Naive thymus-derived CD4-positive, alpha-beta T cell (primary cell): ENCODE measurements at places on chromosomes 13 and 19.
A peak's percentile ranks its signal among the peaks of the same experiment; 100 is the strongest.

DNA sequence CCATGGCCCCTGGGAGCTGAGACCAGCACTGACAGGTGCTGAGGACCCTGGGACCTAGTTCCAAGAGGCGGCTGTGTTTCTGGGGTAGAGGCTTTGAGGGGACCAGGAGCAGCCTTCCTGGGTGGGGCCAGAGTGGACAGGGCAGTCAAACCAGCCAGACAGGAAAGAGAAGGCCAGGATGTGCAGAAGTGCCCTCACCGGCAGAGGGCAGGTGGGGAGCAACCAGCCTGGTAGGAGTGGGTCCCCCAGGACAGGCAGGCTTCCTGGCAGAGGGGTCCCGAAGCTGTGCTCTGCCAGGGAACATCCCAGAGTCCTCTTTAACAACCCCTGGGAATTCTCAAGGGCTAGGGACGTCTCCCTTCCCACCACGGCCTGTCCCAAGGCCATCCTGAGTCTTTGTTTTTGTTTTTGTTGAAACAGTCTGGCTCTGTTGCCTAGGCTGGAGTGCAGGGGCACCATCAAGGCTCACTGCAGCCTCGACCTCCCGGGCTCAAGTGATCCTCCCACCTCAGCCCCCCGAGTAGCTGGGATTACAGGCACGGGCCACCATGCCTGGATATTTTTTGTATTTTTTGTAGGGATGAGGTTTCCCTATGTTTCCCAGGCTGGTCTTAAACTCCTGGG lies 3.0 kb upstream of the HIPK4 start:
- DNase-seq: no peak

DNA sequence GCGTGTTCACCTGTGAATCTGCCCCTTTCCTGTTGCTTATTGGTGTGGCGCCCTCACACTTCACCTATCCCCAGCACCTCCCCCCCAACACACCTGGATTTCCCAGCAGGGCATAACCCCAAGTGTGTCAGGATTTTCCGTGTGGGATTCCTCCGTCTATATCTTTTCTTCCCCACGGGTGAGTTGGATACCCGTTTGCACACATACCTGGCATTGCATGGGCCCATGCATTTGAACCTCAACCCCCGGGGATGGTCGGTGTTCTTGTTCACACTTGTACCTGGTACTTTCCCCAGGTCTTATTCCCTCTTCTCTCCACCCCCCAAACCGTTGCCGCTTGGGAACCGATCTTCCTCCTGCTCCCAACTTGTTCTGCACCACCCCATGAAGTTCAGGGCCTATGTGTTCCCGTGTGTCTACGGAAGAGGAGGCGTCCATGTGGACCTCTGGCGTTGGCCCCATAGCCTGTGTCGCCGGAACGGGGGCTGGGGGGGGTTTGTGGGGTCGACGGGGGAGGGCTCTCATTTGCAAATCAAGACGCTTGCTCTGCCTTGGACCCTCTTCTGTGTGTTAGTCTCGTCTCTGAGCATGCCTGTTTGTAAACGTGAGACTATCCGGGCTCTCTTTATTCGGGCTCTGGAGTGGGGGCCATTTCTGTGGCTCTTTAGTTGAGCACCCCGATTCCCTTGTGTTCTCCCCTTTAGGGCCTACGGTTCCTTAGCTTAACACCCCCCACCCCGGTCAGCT lies 1.7 kb downstream of the PRR12 start:
- no peak for DNase-seq

DNA sequence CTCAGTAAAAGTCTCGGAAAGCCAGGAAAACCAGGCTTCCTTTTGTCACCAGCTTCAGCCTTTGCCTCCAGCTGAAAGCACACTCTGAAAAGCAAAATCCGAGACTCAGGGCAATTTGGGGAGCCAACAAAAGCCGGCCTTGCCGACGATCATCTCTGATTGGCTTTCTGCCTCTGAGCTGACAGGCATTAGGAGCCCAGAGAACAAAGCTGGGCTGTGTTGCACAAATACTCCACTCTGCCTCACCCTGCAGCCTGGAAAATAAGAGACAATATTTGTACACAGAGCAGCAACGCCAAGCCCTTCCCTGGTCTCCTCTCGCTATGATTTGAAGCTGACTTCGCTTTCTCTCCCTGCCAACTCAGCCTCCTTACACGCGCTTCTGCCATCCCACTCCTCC lies 46.9 kb downstream of the CACNA1A start:
- DNase-seq: no peak

GRCh38 chr19:40578442-40578908 lies 1.8 kb downstream of the SHKBP1 start:
- peak; percentile 24 for DNase-seq

DNA sequence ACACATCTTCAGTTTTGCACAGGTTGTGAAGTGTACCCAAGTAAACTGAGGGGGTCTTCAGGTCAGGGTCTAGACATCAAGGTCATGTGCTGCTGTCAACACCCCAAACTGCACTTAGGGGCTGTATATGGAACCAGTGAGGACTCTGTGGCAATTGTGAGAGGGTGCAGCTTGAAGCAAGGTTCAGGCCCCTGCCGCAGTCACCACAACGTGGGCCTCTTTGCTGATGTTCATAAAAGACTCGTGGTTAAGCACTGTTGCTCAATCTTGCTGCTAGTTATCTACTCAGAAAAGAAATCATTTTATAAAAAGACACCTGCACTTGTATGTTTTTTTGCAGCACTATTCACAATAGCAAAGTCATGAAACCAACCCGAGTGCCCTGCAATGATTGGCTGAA lies 907.4 kb downstream of the UQCRFS1 start:
- no peak for DNase-seq

GRCh38 chr19:41776700-41777099 lies 19.7 kb upstream of the CEACAM3 start:
- no peak for DNase-seq

DNA sequence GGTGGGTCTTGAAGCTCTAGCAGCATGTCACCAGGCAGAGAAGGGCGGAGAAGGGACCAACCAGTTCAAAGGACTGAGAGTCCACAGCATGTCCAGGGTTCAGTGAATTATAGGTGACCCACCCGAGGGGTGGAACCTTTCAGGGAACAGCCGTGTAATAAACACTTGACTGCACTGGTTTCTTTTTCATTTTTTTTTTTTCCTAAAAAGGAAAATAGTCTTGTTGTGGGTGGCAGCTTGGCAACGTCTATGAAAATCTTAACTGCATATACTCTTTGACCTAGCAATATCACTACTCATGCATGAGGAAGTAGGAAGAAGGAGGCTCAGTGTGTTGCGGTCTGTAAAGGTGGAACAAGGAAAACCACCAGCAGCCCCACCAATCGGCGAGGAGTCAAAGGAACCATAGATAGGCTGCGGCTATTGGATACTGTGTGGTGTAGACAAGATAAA lies 13.0 kb upstream of the MYH14 start:
- no peak for DNase-seq

GRCh38 chr19:18389726-18390064 lies 3.7 kb downstream of the GDF15 start:
- no peak for DNase-seq

DNA sequence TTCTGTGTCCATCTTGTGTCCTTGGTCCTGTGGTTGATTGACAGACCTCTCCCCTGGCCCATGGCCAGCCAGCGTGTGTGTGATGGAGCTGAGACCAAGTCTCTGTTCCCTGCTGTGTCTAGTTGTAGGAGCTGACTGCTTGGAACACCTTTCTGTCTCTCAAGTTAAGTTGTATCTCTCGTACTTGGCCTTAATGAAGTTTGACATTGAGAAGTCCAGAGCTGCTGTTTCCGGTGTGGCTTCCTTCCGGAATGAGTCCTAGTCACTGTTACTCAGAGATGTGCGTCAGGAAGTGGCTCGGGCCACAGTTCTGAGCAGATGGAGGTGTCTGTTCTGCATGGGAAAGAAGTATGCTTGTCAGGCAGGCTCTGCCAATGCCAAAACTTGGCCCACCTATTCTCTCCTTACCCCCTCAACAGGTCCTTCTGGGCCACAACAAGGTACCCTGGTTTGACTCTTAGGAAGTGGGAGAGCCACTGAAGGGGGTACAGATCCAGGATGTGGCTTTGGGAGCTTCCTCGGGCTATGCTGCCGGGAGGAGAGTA lies 54.3 kb downstream of the GATAD2A start:
- DNase-seq: peak; percentile 58

GRCh38 chr13:83498045-83498444 lies 384.2 kb downstream of the SLITRK1 start:
- no peak for DNase-seq
